Hypothalamus (tissue), 51 donors: ENCODE measurements at places on chromosomes 7 and 10.

DNA sequence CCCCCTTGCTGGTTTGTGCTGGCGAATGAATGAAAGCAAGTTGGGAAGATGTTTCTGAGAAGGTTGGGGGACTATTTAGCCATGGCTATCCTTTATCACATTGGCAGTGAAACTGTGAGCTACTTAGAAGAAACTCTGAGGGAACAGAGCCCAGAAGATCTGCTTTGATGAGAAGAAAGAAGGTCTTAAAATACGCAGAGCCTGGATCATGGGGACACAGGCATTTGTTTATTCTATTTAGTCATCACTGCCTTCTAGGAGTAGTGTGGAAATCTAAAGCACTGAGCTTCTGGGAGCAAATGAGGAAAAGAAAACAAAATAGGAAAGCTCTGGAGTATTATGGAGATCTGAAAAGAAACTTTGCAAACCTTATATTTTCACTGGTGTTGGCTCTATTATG, 28.5 kb downstream of the CPED1 start:
- no peak for DNase-seq

GRCh38 chr10:24449321-24449740, 240.4 kb downstream of the KIAA1217 start:
- no peak for DNase-seq

DNA sequence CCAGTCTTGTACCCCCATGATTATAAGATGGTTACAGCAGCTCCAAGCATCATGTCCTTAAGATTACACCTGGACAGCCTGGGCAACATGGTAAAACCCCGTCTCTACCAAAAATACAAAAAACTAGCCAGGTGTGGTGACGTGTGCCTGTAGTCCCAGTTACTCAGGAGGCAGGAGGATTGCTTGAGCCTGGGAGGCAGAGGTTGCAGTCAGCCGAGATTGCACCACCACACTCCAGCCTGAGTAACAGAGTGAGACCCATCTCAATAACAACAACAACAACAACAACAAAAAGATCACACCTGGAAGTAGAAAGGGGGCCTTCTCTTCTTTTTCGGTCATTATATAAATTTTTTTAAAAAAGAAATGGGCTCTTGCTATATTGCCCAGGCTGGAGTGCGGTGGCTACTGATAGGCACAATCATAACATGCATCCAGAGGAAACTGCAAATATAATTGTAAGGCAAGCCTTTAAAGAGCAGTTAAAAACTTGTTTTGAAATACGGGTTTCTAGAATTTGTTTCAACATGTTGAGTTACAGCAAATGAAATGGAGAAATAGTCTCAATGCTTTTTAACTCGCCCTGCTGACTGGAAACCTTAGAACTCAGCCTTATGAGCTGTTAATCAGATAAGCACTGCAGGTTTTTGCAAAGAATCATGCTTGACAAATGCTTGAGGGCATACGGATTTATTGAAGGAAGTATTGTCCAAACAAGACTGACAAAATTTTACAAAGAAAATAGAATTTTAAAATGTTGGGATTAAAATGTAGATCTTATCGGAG, 4.7 kb upstream of the ENTPD7 start:
- no peak for DNase-seq

DNA sequence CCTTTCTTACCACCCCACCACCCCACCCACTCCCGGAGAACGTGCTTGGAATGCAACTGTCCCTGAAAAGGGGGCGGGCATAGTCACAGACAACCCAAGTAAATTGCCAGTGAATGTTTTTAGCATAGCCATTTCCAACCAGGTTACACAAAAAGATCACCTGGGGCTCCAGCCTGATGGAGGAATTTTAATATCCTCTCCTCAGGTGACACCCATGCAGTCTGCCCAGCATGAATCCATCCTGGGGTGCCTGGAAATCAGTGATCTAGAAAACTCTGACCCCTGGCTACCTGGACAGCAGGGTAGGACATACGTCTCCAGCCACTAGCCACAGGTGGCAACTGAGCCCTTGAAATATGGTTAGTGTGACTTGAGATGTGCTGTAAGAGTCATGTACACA, 61.1 kb downstream of the SORBS1 start:
- DNase-seq, result no peak

DNA sequence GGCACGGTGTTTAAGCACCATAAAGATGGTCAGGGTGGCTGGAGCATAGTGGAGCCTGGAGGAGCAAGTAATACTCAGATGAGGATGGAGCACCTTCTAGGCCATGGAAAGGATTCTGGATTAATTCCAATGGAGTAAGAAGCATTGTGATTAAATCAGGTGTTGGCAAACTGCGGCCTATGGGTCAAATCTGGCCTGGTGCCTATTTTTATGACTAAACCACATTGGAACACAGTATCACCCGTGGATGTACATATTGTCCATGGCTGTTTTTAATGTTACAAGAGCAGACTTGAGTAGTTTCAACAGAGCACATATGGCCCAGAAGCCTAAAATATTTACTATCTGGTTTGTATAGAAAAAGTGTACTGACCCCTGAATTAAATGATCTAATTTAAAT, 49.9 kb upstream of the TMEM248 start:
- no peak for DNase-seq

DNA sequence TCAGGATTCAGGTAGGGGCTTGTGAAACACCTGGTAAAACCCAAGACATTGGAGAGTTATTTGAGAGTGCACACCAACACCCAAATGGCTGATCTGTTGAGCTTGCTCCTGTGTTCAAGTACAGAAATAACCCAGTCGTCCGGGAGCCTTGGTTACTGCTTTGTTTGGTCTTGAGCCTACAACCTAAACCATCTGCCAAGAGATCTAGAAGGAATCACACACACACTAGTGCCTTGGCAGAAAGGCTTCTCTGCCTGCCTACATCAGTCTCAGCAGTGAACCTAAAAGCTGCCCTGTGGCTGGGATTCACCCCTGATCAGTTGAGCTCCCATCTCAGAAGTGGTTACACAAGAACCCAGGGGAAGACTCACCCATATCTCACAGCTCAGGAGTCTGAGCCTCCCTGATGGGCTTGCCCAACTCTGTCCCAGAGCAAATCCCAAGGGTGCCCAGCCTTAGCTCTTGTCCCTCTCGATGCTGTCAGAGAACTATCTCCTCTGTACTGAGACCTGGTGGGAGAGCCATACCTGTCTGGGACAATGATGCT, 167.6 kb downstream of the CXCL12 start:
- DNase-seq, result no peak
